ENCODE measurements at places on chromosomes 13 and 19. TPM values are rescaled to one million over a fixed set of nuclear protein-coding genes. Genes with fewer than 3 reads are reported as not detected.

ADM5 gene
- polyA plus RNA-seq: 0.10 TPM

MYH14 gene
- polyA plus RNA-seq: not detected

KISS1R gene
- polyA plus RNA-seq: not detected

GRCh38 chr19:48890551-48890950, 8.0 kb downstream of the TULP2 start:
- no peaks in the 10 kb centered on the region for H3K27me3 ChIP-seq
- H3K27ac ChIP-seq: no peak overlapping the region
- H3K4me3 ChIP-seq: no peak overlapping the region
- no peak for DNase-seq
- H3K4me1 ChIP-seq: no peaks in the 10 kb centered on the region

DNA sequence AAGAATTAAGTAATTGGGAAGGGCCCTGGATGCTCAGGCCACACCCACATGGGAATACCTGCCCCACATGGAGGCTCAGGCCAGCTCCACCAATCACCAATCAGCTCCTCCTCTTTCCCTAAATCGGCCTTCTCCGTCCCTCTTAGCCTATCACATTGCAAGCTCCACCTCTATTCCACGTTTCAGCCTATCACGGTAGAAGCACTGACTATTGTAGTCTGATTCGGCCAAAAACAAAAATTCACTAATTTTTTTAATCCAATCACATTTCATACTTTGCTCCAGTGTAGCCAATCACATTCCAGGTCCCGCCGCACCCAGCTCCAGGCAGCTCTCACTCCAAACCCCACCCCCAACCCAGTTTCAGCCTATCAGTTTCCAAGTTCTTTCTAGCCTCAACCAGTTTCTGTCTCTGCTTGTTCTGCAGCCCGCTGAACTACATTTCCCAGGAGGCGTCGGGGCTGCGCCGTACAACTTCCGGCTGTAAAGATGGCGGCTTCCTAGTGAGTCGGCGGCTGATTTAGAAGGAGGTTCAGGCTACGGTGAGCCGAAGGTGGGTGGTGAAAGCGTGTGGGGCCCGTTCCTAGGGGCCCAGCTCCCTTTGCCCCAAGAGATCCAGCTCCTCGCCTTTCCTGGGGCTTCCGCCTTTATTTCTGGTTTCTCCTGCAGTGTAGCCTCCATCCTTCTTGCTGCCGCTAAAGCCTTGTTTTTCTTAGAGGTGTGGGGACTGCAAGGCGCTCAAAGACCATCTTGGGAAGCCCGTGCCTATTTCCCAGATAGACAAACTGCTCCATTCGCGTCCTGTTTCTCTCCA, at the start of gene BABAM1:
Gene BABAM1 (plus strand): TSS at position 469 of the 814 bp plus-strand sequence. CDS start 1,364 bp downstream, outside the sequence.
- H3K4me3 ChIP-seq: peak within 1 kb of the TSS; percentile 96
- peak; percentile 98 for DNase-seq
- H3K27me3 ChIP-seq: no peaks in the 10 kb centered on the region
- H3K36me3 ChIP-seq: 0 out of 2 replicates have a peak, but pooled peaks cover 4% of the 10 kb centered on the region
- H3K4me1 ChIP-seq: peaks cover 6% of the 10 kb centered on the region

DNA sequence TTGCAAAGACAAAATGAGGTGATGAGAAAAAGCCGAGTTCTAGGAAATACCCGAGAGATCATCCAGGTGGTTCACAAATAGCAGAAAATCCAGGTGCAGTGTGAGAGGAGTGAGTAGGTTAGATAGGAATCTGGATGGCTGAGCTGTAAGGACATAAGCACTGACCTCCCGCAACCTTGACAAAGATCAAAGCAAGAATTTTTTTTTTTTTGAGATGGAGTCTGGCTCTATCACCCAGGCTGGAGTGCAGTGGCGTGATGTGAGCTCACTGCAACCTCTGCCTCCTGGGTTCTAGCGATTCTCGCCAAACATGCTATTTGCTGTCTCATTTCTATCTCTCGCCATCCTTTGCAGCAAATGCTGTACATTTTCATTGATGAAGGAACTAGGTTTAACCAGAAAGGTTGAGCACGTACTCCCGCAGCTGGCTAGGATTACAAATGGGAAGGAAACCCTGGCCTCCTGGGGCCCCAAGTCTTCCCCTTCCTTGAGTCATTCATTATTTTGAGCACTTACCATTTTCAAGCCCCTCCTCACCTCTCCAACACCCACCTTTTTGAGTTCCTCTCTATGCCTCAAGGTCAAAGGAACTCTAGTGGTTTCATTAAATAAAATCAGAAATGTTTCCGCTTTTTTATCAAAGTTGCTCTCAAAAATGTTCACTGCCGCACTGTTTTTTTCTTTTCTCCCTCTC, 38.8 kb downstream of the NLRP12 start:
- H3K4me3 ChIP-seq: no peak overlapping the region
- DNase-seq: no peak
- no peaks in the 10 kb centered on the region for H3K4me1 ChIP-seq

All from GM23248 (cell line).